Effector CD8-positive, alpha-beta T cell (primary cell): ENCODE measurements at places on chromosomes 13 and 19.

DNA sequence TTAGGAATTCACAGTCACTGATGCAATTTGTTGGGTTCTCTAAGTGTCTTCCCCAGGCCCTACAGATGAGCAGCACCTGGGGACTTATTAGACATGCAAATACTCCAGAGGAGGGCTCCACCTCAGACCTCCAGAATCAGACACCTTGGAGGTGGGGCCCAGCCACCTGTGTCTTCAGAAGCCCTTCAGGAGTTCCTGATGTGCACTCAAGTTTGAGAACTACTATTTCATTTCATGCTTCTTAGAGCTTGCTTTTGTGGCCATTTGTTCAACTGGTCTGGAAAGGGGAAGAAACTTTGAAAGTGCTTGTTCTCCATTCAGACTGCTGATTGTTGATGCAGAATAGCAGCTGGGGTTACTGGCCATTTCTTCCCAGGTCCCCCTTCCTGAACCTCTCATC, 472.0 kb downstream of the COG6 start:
- DNase-seq = no peak

GRCh38 chr19:9972103-9972502, 35.8 kb upstream of the OLFM2 start:
- DNase-seq = no peak

- DNase-seq = no peak
These were observed 2529.3 kb upstream of the PCDH20 start for GRCh38 chr13:63944911-63945310.

DNA sequence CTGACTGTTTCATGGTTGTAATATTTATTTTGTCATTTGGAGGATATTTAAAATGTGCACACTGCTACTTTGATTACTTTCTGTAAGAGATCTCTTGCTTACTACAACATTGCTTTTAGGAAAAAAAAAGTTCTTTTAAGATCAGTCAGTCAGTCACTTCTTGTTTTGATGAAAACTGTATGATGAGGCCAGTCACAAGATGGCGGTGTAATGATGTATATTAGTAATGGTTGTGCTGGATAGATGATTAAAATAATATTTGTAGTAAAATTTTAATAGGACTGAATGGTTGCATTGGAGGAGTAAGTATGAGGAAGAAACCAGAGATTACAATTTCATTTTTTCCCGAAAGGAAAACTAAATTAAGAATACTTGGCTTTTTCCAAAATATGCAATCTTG, 2411.1 kb downstream of the PCDH9 start:
- DNase-seq = no peak

DNA sequence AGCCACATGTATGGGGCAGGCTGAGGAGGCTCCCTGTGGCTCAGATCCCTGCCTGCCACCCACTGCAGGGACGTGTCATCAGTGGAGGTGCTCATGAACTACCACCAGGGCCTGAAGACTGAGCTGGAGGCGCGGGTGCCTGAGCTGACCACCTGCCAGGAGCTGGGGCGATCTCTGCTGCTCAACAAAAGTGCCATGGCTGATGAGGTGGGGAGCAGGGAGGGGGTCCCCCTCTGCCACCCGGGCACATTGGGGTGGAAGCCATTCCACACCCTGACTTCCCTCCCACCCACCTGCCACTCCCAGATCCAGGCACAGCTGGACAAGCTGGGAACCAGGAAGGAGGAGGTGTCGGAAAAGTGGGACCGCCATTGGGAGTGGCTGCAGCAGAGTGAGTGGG, 11.3 kb upstream of the SHKBP1 start:
- DNase-seq = no peak
